ENCODE measurements at places on chromosomes 3 and 15. TPM values are rescaled to one million over a fixed set of nuclear protein-coding genes. Genes with fewer than 3 reads are reported as not detected.

Gene LAMB2
- 87.0 TPM for total RNA-seq

Gene RHOV
- 5.3 TPM for total RNA-seq

Gene PLIN1
- total RNA-seq, result 0.06 TPM

Gene ARL6
- 7.5 TPM for total RNA-seq

Gene ANKDD1A
- total RNA-seq, result 2.0 TPM

Gene UCN2
- 14.2 TPM for total RNA-seq

Gene CPEB1
- total RNA-seq, result 3.4 TPM

Gene RAD51
- 20.8 TPM for total RNA-seq

Gene SCG3
- total RNA-seq, result 0.20 TPM

Gene YEATS2
- total RNA-seq, result 9.7 TPM

Gene CYP11A1
- total RNA-seq, result not detected

Gene TRIM42
- not detected for total RNA-seq

Gene SLC27A2
- total RNA-seq, result 24.3 TPM

Gene MYO5C
- total RNA-seq, result 5.4 TPM

Gene GLT8D1
- 37.2 TPM for total RNA-seq

Gene SI
- total RNA-seq, result not detected

Gene CRYGS
- total RNA-seq, result 0.57 TPM

Gene SLC9C1
- not detected for total RNA-seq

Gene CSTA
- 1.2 TPM for total RNA-seq

Gene LZTFL1
- 20.0 TPM for total RNA-seq

Gene FSD2
- not detected for total RNA-seq

Gene DTWD1
- total RNA-seq, result 16.1 TPM

Gene PPP1R14D
- 0.28 TPM for total RNA-seq

Gene WWTR1
- total RNA-seq, result 135 TPM

Gene SPSB4
- 0.13 TPM for total RNA-seq

Gene ABHD10
- 22.2 TPM for total RNA-seq

Gene LTK
- total RNA-seq, result 0.06 TPM

Gene MUSTN1
- not detected for total RNA-seq

Gene ACKR4
- total RNA-seq, result not detected

Gene GPR171
- total RNA-seq, result not detected

Gene TMEM202
- not detected for total RNA-seq

Gene PCOLCE2
- 40.9 TPM for total RNA-seq

Gene GOLGA6D
- total RNA-seq, result not detected

Gene CCDC80
- total RNA-seq, result 50.9 TPM

Gene TTC23
- total RNA-seq, result 11.2 TPM

Gene GRAMD2A
- total RNA-seq, result 0.13 TPM

Gene FBXW12
- not detected for total RNA-seq

Gene ROPN1
- not detected for total RNA-seq

Gene GOLGA8T
- total RNA-seq, result 0.66 TPM

Gene GTPBP8
- total RNA-seq, result 17.4 TPM

Gene LMAN1L
- total RNA-seq, result not detected

Gene LRRFIP2
- total RNA-seq, result 51.9 TPM

Gene MYRIP
- total RNA-seq, result not detected

Gene TJP1
- 78.7 TPM for total RNA-seq

Gene PLS1
- total RNA-seq, result 17.6 TPM

Gene SNTN
- not detected for total RNA-seq

Gene SLC2A2
- total RNA-seq, result not detected

Gene LRRN1
- not detected for total RNA-seq

Gene ISLR2
- 0.29 TPM for total RNA-seq

Gene C3orf85
- total RNA-seq, result not detected

Gene STRIT1
- total RNA-seq, result not detected

Gene ACKR2
- not detected for total RNA-seq

Gene CFAP100
- not detected for total RNA-seq

Gene SPATA12
- 0.52 TPM for total RNA-seq

Gene VILL
- 0.17 TPM for total RNA-seq
